GM20000 (cell line): ENCODE measurements at places on chromosomes 12 and 14.

GRCh38 chr12:9944391-9944790, 12.2 kb upstream of the CLEC2A start:
- no peak for DNase-seq

- DNase-seq = no peak
These were observed 1553.8 kb upstream of the FLRT2 start for GRCh38 chr14:83975841-83976770.

DNA sequence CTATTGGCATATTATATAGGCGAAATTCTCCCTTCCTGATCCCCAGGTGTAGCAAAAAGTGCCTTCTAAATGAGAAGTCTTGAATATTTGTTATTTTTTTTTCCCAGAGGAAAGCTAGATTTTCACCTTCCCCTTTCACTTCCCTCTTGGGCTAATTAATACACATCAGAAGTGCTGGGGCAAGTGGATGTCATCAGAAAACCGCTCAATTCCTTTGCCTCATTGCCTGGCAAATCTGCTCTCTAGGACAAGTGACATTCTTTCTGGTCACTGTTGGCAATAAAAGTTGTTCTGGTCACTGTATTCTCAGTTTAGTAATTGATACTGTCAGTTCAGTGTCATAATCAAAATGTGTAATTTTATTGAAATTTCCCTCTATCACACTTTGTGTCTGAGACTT, 174.5 kb downstream of the ETNK1 start:
- DNase-seq = no peak

DNA sequence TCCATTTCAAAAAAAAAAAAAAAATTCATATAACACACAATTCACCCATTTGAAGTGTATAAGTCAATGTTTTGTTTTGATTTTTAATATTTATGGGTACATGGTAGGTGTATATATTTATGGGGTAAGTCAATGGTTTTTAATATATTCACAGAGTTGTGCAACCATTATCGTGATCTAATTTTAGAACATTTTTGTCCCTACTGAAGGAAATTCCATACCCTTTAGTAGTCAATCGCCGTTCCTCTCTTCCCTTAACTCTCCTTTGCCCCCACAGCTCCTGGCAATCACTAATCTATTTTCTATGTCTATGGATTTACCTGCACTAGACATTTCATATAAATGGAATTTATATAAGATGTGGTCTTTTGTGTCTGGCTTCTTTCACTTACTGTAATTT, 92.8 kb downstream of the TRAFD1 start:
- no peak for DNase-seq

GRCh38 chr12:107564946-107565345, 120.7 kb upstream of the PWP1 start:
- DNase-seq = no peak
